ENCODE measurements at places on chromosomes 7 and 10. TPM values are rescaled to one million over a fixed set of nuclear protein-coding genes. Genes with fewer than 3 reads are reported as not detected.

The HDAC9 gene
- 21.7 TPM for total RNA-seq

The MEIG1 gene
- not detected for total RNA-seq

The LRIT1 gene
- not detected for total RNA-seq

GRCh38 chr10:124357561-124357885, 61.2 kb downstream of the OAT start:
- DNase-seq: no peak

DNA sequence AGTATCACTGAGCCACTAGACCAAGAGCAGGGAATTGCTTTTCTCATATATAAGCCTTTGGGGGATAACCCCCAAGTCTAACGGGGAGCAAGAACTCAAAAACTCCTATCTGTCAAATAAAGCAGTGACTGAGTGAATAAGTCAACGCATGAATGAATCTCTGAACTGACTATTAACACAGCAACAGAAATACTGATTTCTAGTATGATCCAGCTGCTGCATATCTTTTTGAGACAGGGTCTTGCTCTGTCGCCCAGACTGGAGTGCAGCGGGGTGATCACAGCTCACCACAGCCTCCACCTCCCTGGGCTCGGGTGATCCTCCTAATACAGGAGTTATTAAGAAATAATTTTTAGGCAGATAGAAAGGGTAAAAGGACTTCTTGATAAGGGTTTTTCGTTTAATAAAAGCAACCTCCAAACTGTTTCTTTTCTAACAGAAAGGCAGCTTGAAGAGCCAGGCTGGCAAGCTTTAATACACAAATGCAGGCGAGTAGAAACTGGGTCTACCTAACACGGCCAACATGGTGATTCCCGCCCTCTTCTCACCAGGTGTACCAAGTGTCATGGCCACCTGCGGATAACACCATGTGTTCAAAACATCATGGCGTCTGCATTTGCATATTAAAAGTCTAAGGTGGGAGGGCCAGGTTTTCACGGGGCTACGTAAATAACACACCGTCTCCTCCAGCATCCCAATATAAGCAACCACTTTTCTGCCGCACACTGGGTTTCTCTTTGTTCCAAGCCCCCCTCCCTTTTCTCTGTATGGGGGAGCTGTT, 631.9 kb downstream of the PARD3 start:
- no peak for DNase-seq

GRCh38 chr10:12208460-12208859, 12.5 kb downstream of the CDC123 start:
- no peak for DNase-seq

GRCh38 chr10:118072840-118073239, 26.1 kb upstream of the RAB11FIP2 start:
- no peak for DNase-seq
